ENCODE measurements at places on chromosomes 13 and 19.

DNA sequence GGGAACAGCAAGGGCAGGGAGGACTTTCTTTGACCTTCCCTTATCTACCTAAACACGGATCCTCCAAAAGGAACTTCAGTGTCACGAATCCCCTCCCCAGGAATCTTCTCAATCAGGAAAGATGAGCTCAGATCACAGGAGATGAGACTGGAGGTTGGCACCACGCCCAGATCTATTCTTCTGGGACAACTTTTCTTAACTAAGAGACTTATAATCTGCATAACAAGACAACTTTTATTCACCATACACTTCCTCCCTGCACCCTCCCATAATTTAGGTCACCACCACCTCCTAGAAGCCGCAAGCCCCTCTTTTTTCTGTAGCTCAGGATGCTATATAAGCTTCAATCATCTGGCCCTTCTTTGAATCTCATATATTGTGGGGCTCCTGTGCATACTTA lies 19.2 kb upstream of the AKT2 start:
- no peak for DNase-seq

GRCh38 chr19:56139847-56140582 lies 1.1 kb upstream of the ZNF444 start:
- DNase-seq: no peak

- DNase-seq: no peak
Observed at GRCh38 chr19:56973713-56974555, 133.4 kb upstream of the PEG3 start.

DNA sequence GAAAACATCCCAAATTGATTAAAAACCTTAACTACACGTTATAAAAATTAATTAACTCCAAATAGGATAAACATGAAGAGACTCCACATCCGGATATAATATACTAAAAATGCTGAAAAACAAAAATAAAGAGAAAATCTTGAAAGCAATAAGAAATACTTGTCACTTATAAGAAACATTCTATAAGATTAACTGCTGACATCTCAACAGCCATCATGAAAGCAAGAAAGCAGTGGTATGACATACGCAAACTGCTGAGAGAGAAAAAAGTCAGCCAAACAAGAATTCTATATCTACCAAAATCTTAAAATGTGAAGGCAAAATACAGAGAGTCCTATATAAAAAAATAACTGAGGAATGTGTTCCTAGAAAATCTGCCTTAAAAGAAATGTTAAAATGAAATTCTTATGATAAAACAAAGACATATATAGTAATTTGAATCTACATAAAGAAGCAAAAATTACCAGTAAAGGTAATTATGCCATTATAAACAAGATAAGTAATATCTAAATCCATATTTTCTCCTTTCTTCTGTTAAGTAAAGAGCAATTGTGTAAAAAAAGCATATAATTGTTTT lies 1851.1 kb downstream of the PCDH9 start:
- no peak for DNase-seq

DNA sequence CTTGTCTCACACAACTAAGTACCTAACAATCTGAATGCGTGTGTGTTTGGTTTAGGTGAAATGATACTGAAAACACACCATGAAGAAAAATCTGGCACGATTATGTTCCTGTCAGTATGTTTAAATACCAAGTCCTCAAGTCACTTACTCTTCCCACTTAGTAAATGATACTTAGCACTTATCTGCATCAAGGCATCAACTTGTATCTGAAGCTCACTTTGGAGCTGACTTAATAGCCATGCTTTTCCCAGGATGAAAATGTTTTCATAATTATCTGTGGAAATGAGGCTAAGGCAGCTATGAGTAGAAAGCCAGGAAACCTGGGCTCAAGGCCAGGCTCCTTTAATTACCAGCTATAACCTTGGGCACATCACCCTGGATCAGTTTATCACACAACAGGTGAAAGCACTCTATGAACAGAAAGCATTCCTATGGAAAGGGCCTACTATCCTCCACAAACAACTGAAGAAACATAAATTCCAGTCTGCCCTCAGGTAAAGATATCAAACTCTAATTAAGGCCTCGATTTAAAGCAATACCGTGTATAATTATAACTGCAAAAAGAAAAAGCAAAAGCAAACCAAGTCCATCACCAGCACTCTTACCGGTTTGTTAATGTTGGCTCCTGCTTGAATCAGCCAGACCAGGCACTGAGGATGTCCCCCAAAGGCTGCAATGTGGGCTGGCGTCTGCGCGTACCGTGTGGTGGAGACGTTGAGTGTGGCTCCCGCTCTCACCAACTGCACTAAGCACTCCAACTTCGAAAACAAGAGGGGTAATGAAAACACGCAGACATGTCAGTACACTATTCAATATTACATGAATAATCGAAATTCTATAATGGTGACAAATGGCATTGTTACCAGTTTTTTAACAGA lies 4.6 kb downstream of the ANKRD10 start:
- no peak for DNase-seq

DNA sequence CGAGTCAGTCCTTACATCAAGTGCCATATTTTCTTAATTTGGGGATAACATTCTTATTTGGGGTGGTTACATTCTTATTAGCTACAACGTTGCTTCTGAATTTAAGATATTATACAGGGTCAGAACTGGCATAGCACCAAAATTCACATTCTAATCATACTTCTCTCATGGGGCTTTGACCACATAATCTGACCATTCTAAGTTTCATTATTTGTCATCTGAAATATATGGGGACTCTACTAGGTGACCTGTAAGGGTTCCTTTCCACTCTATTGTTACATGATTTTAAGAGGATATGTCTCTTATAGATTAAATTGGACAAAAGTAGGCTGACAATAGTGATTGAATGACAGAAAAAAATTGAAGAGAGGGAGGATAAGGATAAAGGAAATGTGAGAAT lies 536.5 kb downstream of the KCTD12 start:
- DNase-seq: no peak

DNA sequence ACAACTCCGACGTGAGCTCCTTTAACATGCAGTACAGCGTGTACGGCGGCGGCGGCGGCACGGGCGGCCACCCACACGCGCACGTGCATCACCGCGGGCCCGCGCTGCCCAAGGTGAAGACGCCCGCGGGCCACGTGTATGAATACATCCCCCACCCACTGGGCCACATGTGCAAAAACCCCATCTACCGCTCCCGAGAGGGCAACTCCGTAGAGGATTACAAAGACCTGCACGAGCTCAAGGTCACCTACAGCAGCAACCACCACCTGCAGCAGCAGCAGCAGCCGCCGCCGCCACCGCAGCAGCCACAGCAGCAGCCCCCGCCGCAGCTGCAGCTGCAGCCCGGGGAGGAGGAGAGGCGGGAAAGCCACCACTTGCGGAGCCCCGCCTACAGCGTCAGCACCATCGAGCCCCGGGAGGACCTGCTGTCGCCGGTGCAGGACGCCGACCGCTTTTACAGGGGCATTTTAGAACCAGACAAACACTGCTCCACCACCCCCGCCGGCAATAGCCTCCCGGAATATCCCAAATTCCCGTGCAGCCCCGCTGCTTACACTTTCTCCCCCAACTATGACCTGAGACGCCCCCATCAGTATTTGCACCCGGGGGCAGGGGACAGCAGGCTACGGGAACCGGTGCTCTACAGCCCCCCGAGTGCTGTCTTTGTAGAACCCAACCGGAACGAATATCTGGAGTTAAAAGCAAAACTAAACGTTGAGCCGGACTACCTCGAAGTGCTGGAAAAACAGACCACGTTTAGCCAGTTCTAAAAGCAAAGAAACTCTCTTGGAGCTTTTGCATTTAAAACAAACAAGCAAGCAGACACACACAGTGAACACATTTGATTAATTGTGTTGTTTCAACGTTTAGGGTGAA lies 6.6 kb downstream of the SLITRK5 start:
- peak; percentile 57 for DNase-seq

DNA sequence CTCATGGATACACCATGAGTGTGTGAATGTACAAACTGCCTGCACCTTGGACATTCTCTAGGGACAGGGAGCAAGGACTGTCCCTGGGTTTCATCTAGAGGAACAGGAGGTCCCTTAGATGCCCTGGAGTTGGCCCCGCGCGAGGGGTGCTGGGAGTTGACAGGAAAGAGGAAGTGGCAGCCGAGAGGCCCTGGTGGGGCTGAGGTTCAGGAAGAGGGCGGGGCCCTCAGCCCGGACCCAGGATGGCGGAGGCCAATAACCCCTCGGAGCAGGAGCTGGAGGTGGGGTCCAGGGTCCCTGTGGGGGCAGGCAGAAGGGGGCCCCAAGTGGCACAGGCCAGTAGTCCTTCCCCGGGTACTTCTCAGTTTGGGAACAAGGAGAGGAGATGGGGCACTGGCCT lies 6.9 kb downstream of the PKN1 start:
- DNase-seq: no peak

DNA sequence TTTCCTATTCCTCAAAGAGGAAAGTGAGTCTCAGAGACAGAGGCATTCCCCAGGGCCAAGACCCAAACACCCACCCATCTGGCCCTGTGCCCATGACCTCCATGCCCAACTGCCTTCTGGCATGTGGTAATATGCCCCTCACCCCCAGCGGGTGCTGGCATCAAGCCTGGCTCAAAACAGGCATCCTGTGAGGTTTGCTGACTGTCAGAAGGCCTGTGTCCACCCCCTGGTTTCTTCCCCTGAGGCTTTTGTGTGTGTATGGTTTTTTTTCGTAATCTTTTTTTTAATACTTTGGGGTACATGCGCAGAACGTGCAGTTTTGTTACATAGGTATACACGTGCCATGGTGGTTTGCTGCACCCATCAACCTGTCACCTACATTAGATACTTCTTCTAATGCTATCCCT lies 7.6 kb upstream of the KANK2 start:
- no peak for DNase-seq

DNA sequence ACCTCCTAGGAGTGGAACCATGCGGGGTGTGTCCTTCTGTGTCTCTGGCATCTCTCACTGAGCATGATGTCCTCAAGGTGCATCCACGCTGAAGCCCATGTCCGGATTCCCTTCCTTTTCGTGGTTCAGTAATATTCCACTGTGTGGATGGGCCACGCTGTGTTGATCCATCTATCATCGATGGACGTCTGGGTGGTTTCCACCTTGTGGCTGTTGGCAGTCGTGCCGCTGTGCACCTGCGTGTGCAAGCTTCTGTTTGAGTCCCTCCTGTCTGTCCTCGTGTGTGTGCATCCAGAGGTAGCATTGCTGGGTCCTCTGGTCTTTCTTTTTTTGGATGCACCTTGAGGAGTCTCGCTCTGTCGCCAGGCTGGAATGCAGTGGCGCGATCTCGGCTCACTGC lies 11.2 kb upstream of the GNA15 start:
- DNase-seq: no peak

GRCh38 chr13:99417201-99418102 lies 83.8 kb upstream of the TM9SF2 start:
- DNase-seq: no peak

GRCh38 chr13:95201814-95202651 lies 99.2 kb downstream of the ABCC4 start:
- peak; percentile 56 for DNase-seq

- no peak for DNase-seq
Observed at GRCh38 chr19:2350656-2351055, 9.4 kb upstream of the TMPRSS9 start.

DNA sequence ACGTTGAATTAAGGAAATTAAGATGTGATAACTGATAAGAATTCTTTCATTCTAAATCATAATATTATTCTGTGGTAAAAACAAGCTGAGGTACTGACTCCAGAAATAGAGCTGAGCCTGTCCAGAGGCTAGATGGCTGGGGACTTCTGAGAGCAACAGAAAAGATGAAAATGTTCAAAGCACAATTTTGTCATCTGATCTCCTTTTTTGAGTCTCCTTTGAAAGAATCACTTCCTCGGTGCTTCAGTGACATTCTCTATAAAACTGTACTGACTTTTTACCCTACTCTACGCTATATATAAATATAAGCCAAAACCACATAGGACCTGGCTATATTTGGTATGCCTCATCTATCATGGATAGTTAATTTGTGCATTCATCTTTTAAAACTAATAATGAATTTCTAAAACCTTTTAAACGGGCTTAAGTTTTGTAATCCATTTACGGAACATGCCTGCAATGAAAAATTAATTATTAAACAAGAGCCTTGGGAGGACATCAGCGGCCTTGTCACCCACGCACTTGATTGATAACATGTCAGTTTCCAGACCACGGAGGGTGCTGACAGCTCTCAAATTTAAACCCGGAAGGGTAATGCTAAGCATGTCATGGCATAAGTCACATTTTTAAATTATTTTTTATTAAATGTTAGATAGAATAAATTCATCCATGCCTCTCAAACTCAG lies 235.5 kb downstream of the PCDH9 start:
- peak; percentile 58 for DNase-seq

DNA sequence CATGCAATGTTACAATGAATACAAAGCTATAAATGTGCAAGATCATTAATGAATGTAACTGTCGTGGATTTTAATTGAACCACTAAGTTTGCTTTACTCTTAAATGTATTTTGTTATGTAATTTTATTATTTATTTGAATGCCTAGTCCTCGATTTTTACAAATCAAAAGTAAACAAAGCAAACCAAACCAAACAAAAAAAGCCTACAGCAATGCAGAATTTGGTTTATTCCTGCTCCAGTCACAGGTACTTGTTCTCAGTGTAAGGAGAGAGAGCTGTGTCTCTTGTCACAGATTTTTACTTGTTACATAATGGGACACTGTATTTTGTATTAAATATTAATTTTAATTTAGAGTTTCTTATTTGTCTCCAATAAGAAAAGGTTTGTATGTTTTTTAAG lies 584.3 kb upstream of the SLITRK6 start:
- no peak for DNase-seq

- DNase-seq: no peak
Observed at GRCh38 chr13:97243915-97244781, 22.0 kb downstream of the MBNL2 start.

GRCh38 chr13:63855457-63856118 lies 2439.9 kb upstream of the PCDH20 start:
- no peak for DNase-seq

DNA sequence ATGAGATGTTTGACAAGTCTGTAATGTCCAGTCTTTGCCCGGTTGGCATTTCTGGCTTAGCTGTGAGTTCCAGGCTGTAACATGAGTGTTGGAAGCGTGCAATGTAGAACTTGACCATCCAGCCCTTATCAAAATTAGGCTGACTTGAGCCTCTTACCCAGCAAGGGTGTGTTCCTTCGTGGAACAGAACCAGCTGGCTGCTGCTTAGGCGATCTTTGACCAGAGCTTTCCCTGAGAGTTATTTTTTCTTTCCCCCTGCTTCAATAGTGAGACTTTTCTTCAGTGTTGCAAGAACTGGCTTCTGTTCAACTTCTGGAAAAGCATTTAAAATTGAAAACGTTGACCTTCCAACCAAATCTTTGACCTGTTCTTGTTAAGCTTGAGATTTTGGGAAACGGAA lies 6.5 kb downstream of the TNFSF13B start:
- DNase-seq: no peak

- no peak for DNase-seq
Observed at GRCh38 chr13:45849408-45849807, 2.1 kb downstream of the SIAH3 start.
